Fibroblast of lung (primary cell): ENCODE measurements at places on chromosomes 1 and 21.

DNA sequence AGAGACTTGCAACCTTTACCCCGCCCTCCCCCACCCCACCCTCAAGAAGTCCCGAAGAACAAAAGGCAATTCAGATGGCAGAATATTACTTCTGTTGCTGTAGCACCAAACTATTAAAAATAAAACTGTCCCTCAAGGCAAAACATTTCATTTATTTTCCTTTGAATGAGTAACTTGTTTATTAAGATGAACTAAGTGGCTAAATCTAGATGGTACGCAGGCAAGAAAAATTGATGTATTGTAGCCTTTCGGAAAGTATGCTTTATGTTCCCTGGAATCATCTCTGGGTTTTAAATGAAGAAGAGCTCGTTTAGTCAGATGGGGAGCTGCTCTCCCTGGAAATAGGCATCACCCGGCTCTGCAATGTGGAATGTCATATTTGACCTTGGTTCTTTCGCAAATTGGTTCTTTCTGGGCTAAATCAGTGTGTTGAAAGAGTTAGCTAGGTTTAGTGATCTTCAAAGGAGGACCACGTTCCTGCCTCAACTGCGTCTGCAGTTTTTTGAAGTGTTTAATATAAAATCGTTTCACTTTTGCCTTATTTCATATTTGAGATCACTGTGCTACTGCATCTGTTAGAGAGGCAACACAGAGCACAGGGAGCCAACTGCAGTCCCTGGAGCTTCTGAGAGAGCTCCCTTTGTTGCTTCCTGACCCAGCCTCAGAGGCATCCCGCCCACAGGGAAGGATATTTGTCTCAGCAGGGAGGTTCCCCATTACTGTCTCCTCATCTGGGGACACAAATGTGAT, 61.8 kb downstream of the KIF26B start:
- DNase-seq, result no peak

- peak; percentile 95 for DNase-seq
Observed at GRCh38 chr1:168470901-168471431, 72.8 kb downstream of the XCL2 start.

- peak; percentile 55 for DNase-seq
Observed at GRCh38 chr1:212782422-212783154, 9.0 kb downstream of the NSL1 start.

- DNase-seq, result peak; percentile 52
Observed at GRCh38 chr1:21490774-21491487, 18.3 kb upstream of the ALPL start.

DNA sequence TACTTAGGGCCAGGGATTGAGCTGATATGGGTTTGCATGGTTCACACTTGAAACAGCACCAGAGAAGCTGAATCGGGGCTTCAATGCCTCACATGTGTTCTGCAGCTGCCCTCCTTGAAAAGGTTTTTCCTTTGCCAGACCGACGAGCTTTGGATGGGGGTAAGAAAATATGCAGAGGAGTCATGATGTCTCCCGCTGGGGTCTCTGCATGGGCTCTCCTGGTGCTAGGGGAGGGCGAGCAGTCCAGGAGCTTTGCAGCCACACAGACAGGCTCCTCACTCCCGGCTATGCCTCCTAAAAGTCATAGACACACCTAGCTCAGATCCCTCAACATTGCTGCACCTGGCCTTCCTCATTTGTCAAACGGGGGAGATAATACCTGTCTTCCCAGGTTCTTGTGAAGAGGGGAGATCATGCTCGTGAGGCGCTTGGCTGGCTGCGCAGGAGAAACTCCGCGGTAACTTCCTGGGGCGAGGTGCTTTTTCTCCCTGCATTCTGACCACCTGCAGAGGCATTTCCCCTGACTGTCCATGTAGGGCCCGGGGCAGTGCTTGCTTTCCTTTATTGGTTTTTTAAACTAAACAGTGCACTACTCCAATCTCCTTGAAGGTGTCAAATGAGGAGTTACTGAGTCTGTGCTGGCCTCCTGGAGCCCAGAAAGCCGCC, 112.4 kb downstream of the PLXNA2 start:
- DNase-seq, result no peak

DNA sequence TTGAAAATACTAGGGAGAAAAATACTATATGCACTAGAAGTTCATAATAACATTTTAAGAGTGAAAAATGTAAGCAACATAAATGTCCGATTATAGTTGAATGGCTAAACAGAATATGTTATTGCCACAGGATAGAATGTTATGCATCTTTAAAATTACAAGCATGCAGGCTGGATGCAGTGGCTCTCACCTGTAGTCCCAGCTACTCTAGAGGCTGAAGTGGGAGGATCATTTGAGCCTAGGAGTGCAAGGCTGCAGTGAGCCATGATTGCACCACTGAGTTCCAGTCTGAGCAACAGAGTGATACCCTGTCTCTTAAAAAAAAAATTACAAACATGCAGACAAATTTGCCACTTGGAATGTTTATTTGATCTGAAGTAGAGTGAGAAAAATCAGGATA, 3.0 kb upstream of the BATF3 start:
- no peak for DNase-seq

DNA sequence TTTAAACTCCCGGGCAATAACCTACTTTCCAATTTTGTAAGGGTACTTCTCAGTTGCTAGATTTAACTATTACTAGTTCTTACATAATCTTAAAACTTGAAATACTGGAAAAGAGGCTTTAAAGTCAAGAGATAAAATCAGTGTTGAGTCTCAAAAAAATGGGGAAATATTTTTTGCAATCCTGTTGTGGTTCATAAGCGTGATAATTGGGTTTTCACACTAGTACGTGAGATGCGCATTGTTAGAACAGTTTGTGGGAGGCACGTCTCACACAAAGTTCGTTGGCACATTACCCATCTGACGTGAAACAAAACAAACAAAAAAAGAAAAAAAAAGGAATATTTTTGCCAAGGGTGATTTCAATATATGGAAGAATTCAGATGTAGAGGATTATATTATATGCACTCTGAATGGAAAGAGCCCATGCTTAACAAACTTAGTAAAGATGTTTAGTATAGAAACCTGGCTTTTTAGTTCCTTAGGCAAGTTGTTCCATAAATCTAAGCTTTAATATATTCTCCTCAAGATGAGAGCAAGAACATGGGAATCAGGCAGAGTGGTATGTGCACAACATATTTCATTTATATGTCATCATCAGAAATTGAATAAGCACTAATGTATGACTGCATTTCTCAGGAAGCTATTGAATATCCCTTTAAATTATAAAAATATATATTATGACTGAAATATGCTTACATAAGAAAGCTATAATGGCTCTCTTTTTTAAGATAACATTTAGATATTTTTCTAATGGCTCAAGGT, 73.9 kb upstream of the TNFSF4 start:
- peak; percentile 35 for DNase-seq

DNA sequence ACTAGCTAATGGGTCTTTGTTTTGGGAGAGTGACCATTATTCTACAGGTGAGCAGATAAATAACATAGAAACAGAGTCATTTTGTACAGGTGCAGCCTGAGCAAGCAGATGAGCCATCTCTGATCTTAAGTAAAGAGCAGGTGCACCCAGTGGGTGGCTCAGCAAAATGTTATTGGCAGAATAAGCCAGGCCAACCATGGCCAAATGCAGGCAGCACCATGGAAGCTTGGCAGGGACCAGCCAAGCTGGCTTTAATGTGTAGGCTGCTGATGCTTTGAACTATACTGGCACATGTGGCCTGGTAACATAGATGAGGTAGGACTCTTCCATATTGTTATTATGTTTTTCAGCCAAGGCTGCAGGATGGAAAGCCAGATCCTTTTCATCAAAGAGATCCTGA, 553.3 kb upstream of the ZRANB2 start:
- no peak for DNase-seq

- DNase-seq, result no peak
Observed at GRCh38 chr1:111878091-111878490, 111.4 kb downstream of the KCND3 start.

- no peak for DNase-seq
Observed at GRCh38 chr1:7784492-7785071, 491 bp downstream of the PER3 start.

GRCh38 chr1:67623906-67624305, 61.1 kb upstream of the GADD45A start:
- no peak for DNase-seq

DNA sequence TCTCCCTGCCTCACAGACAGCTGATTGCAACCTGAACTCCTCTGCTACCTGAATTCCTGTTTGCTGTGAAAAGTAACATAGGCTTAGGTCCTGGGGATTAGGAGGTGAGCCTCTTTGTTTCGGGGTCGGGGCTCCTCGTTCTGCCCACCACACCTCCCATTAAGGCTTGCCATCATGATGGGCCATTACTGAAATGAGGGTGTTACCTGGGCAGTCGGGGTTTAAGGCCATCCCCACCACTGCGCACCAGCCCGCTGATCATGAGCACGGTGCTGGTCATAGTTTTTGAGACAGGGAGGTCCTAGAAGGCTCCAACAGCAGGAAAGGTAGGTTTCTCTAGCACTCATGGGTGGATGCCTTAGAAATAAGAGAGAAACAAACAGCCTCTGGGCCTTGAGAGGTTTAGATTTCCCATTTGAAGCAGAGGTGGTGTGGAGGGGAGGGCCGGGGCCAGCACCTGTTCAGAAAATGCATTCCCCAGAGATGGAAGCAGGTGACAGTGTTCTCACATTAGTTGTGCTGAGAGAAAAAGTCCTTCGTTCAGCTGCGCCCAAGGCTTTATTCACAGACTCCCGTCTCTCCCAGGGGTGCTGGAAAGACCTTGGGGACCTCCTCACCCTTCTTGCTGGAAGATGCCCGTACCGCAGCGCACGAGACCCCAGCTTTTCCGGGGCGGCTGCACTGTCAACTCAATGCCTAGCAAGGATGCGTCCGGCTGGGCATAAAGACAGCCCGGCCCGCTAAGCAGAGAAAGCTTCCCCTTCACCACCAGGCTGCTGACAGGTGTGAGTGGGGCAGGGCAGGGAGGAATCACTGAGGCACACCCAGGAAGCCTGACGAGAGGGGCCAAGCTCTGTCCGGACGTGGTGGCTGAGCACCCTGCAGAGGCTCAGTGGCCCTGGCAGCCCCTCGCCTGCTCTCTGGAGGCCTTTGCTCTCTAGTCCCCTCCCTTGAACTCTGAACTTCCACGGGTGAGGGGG, 125.5 kb downstream of the PGBD5 start:
- no peak for DNase-seq

DNA sequence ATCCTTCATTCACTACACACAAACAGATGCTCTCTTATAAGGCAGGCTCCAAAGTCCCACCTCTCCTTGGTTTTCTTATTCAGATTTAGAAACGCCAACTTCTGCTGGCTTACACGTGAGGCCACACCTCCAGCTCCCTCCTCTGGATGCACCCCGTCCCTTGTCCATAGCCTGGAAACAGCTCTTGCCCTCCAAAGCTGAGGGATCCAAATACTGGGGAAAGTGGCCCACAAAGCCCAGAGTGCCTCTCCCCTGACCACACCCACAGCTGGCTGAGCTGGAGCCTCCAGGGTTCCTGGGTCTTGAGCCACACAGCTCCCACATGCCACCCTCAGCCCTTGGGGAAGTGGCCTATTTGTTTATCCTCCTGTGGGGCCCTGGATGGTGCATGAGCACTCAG, 4.5 kb downstream of the LAD1 start:
- DNase-seq, result no peak

DNA sequence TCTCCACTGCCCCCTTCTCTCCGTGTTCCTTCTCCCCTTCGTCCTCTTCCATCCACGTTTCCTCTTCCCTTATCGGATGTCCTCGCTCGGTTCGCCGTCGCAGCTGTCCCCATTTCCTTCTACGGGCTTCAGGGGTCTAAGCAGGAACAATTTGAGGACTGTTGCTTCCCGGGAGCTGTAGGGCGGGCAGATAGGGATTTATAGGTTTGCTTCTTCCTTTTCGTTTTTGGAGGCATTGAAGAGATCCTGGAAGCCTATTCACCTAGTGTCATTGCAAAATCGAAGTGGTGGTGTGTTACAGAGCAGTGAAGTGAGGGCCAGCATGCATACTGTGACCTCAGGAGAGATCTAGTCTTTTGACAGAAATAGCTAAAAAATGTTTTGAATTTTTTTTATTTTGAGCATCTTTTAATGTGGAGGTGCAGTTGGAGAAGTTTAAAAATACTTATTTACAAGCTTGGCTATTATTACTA, 897 bp downstream of the ZYG11B start:
- no peak for DNase-seq

- peak; percentile 93 for DNase-seq
Observed at GRCh38 chr1:208159555-208160258, 84.5 kb downstream of the PLXNA2 start.

GRCh38 chr1:8133657-8134430, 107.7 kb upstream of the ERRFI1 start:
- peak; percentile 98 for DNase-seq

- peak; percentile 91 for DNase-seq
Observed at GRCh38 chr1:204506201-204506968, 9.8 kb upstream of the MDM4 start.

DNA sequence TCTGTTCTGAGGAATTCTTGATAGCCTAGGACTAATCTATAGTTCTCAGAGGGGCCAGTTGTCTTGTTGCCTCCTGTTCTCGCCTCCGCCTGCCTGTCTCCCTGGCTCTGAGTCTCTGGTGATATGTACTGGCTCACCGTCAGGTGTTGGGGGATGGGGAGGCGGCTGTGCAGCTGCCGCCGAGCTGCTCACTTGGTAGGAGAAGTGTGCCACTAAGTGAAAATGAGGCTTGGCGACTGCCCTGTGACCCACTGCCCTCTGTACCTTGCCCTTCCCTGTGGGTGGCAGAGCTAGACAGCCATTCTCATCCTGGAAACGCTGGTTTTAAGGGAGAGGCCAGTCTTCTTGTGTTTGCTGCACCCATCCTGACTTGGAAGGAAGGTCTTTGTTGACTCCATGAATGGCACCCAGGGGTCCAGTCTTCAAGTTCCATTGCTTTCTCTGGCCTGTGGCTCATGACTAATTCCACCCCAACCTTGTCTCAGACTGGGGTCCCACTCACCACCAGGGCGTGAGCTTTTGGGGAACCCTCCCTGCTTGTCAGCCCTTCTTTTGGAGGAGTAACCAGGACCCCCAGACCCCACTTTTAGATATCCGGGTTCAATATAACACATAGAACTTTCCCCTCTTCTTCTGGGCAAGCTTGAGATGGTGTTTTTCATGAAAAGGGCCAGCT, 120.6 kb downstream of the CACNA1E start:
- no peak for DNase-seq

DNA sequence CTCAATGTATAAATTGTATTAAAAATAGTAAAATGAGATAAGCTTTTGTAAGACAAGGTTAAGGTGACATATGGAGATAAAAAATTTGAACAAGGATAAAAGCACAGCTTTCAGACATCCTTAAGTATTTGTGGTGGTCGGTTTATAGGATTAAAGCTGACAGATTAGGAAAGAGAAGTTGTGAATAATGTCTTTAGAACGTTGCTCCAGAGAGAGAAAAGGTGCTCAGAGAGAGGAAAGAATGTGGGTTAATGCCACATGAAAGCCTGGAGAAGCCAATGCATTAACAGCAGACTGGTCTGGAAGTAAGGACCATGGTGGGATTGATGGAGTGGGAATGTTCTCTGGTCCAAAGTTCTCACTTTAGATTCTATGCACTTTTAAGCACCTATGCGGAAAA, 44.8 kb downstream of the ATP6V1G3 start:
- DNase-seq, result peak; percentile 95
